OCI-M1 (cell line): ENCODE measurements at places on chromosomes 11 and 22.
A peak's percentile ranks its signal among the peaks of the same experiment; 100 is the strongest.

DNA sequence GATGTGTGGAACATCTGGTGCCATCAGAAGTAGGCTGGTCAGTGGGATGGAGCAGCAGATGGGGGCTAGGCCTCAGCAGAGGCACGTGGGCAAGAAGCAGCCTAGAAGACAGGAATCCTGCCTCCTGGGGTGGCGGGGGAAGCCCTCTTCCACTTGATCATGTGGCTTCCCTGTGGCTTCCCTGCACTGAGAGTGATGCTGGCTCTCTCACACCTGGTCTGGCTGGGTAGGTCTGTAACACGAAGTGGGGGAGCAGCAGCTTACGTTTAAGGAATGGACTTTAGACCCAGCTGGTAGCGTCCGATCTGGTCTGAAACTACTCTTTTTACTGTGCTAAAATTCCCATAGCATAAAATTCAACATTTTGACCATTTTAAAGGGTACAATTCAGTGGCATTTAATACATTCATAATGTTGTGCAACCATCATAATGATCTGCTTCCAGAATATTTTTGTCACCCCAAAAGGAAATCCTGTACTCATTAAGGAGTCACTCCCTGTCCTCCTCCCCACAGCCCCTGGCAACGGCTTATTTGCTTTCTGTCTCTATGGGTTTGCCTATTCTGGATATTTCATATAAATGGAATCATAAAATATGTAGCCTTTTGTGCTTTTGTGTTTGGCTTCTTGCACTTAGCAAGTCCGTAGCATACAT lies 21.7 kb downstream of the PTPN5 start:
- DNase-seq, result no peak

DNA sequence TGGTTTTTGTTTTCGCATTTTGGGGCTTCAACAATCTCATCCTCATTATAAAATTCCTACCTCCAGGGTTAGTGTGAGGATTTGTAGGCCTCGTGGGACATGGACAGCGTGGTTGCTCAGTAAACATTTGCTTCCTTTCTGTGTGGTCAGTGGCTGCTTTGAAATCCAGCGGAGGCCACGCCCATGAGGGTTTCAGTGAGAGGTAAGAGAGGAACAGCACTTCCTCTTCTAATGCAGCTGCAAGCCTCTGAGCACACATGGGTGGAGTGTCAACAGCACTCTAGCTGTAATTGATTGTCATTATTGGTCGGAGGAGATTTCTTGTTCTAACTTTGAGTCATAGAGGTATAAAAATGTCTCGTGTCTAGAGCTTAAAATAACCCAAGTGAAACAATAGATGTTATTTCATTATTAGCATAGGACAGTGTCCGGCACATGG lies 6.0 kb upstream of the ARHGAP42 start:
- DNase-seq, result peak; percentile 88

DNA sequence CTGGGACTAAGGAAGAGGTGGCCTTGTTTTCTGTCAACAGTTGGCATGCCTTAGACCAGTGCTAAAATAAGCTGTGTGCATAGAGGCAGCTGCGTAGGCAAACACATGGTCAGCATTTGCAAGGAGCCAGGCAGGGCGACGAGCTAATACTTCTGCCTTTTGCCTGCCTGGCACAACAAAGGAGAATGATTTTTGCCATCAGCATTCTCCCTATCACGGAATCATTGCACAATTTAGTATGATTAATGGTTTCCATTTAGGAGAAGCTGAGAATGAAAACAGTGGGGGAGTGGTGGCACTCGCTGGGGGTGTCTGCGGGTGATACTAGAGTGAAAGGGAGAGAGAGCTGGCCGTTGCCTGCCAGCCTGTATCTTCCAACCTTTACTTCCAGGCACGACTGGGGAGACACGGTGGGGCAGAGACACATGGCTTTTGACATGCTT lies 336.0 kb downstream of the CADM1 start:
- DNase-seq, result no peak

GRCh38 chr11:17770917-17771316 lies 36.3 kb downstream of the KCNC1 start:
- DNase-seq, result no peak

DNA sequence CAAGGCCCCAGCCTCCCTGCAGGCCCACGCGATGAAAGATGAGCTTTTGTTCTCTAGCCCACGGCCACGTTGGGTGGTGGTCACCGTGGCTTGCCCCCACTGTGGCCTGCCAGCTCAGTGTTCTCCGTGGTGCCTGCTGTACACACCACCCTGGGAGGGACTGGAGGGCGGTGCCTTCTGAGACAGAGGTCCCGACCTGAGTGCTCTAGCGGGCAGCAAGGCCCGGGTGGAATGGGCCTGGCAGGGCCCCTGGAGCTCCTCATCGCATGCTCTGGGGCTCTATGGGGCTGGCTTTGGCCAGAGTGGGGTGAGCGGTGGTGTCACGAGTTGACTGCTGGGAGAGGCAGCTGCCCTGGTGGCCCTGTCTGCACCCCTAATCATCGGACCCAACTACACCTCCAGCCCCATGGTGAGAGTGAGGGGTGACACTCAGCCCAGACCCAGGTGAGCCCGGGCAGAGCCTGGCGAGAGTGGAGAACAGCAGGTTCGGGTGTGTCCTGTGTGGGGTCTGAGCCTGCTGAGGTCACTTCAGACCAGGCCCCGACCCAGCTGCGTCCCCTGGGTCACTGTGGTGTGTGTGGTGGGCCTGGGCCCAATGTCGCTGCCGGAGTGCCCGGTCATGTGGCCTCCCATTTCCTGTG lies 541.9 kb downstream of the TBC1D22A start:
- DNase-seq, result no peak

DNA sequence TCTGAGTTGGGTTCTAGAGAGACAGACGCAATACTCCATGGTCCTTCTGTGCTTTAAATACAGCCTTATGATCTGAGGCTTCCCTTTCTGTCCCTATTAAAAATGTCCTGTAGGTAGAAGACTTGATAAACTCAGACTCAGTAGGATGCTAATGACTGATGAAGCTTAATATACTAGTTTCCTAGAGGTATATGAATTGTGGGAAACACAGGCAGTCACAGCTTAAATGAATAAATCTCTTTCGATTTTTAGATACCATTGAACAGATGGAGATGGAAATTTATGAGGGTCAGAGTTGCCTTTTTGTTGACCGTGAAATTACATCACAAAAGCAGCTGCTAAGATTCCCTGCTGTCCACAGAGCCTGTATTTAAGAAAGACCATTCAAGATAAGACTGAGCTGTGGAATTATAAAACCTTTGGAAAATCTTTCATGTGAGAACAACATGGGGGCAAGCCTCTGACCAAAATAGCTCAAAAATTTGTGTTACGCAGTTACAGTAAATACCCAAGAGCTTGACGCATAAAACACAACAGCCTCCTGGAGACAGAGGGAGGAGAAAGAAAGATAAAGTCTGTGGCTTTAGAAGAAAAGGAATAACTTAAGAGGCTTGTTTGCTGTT lies 172.3 kb downstream of the AASDHPPT start:
- DNase-seq, result no peak

DNA sequence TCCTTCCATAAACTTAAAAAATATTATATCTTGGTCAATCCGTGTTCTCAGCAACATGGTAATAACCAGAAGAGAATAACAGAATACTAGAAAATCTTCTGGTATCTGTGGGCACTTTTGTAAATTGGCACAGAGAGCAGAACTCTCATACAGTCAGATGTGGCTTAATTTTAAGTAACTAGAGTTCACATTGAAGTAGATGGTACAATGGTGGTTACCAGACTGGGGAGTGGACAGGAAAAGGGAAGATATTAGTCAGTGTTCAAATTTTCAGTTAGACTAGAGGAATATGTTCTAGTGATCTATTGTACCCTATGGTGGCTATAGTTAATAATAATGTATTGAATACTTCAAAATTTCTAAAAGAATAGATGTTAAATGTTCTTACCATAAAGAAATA lies 6.9 kb downstream of the OR52H1 start:
- DNase-seq, result no peak

- peak; percentile 70 for DNase-seq
Measured at GRCh38 chr11:58726737-58727414, 4.9 kb downstream of the GLYAT start.

- peak; percentile 52 for DNase-seq
Measured at GRCh38 chr22:46734830-46735453, 3.1 kb downstream of the CERK start.

- DNase-seq, result no peak
Measured at GRCh38 chr11:81946831-81947230, 786.8 kb downstream of the FAM181B start.

GRCh38 chr11:3959015-3959902 lies 103.8 kb downstream of the STIM1 start:
- peak; percentile 49 for DNase-seq

DNA sequence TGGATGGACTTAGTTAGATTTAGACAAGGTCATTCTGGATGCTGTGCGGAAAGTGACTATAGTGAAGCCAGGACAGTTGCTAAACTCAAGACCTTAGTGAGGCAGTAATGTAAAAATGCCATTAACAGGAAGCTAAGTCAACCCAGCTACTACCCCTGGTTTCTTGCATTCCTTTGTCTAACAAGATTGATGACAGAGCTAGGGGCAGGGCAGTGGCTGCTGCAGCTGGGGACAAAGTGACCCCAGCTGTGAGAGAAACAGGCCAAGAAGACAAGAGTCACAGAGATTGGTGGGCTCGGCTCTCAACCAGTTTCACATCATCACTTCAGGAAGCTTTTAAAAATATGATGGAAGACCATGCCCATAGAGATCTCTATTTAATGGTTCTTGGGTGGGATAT lies 110.4 kb upstream of the POU2AF2 start:
- DNase-seq, result no peak

DNA sequence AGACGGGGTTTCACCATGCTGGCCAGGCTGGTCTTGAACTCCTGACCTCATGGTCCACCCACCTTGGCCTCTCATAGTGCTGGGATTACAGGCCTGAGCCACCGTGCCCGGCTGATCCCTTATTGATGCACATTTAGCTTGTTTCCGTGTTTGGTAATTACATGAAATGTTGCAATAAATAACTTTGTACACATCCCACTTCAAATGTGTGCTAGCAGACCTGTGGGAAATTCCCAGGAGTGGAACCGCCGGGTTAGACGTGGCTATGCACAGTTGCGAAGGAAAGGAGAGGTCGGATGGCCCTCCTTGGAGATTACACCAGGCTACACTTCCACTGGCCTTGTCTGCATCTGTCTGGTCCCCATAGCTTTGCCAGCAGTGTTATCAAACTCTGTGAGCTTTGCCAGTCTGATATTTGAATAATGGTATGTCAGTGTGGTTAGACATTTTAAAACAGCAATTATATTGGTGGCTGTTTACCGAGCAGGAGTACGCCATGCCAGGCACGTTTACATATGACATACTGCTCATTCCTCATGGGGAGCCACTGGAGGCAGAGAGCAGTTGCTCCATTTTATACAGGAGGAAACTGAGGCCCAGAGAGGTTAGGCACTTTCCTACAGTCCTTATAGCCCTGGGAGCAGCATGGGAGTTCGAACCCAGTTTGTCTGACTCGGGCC lies 27.2 kb upstream of the SYT7 start:
- no peak for DNase-seq

GRCh38 chr11:86941077-86941870 lies 13.9 kb downstream of the FZD4 start:
- DNase-seq, result no peak

GRCh38 chr22:39251762-39252460 lies 7.1 kb upstream of the PDGFB start:
- DNase-seq, result no peak

DNA sequence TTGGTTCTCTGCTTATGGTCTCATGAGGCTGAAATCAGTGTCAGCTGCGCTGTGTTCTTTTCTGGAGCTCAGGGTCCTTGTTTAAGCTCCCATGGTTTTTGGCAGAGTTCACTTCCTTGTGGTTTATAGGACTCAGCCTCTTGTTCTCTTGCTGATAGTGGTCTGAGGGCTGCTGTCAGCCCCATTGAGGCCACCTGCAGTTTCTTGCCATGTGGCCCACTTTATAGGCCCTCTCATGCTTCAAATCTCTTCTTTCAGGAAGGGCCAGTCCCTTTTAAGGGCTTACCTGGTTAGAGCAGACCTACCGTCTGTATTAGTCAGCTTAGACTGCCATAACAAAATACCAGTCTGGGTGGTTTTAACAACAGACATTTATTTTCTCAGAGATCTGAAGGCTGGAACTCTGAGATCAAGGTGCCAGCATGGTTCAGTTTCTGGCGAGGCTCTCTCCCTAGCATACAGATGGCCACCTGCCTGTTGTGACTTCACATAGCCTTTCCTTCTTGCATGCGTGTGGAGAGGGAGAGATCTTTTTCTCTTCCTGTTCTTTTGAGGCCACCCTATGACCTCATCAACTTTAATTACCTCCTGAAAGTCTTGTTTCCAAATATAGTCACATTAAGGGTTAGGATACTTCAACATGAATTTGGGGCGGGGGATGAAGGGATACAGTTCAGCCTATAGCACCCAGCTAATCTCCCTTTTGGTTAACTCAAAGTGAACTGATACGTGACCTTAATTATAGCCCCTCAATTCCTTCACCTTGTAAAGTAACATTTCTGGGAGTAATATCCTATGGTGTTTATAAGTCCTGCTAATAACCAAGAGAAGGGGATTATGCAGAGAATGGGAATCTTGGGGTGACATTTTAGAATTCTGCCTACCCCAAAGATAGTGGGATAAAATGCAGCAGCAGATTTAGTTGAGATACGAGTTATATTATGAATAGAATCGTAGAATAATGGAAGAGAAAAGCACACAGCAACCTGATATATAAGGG lies 131.8 kb downstream of the UVRAG start:
- peak; percentile 92 for DNase-seq

- DNase-seq, result no peak
Measured at GRCh38 chr11:72702577-72703241, 28.5 kb upstream of the PDE2A start.

- peak; percentile 52 for DNase-seq
Measured at GRCh38 chr22:41619979-41620588, 759 bp downstream of the DESI1 start.

GRCh38 chr11:86468169-86468568 lies 93.5 kb downstream of the CCDC81 start:
- no peak for DNase-seq

DNA sequence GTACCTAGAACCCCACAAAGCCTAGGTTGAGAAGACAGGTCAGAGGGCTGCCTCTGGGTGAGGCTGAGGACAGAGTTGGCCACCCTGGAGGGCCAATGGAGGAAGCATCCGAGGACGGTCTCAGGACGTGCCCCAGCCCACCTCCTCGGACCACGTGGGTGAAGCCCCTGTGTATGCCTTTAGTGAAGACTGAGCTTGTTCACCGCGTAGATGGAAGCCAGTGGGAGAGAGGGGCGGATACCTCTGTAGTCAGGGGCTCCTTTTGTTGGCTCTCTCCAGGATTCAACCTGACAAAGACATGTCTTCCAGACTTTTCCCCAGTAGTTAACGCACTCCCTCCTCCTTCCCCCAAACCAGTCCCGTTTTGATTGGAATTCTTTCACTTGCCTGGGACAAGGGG lies 110.7 kb downstream of the ZBTB16 start:
- DNase-seq, result no peak
